ENCODE measurements at places on chromosomes 1 and 21.
A peak's percentile ranks its signal among the peaks of the same experiment; 100 is the strongest.

DNA sequence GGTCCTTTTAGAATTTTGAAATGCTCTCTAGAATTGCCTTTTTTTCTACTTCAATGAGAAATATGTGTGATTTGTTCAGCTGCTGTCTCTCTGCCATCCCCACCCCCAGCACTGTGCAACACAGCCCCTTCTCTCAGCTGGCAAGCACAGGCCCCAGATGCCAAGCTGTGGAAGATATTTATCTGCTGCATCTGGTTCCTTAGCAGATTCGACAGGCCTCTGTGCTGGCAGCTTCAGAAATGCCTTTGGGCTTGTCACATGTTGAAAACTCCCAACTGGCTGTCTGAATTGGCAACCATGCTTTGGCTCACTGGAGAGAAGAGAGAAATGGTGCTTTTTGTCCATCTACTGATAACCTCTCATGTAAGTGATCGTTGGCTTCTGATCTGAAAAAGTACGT, 206.7 kb upstream of the C1orf87 start:
- peak; percentile 78 for DNase-seq

- DNase-seq = no peak
Measured at GRCh38 chr1:30618335-30618747, 105.0 kb downstream of the MATN1 start.

- no peak for DNase-seq
Measured at GRCh38 chr1:14440166-14440565, 158.3 kb upstream of the KAZN start.

- DNase-seq = no peak
Measured at GRCh38 chr1:65955071-65955470, 162.4 kb downstream of the PDE4B start.

GRCh38 chr1:191984856-191985255, 173.4 kb upstream of the RGS18 start:
- DNase-seq = no peak

- no peak for DNase-seq
Measured at GRCh38 chr1:19057182-19057779, 100.8 kb upstream of the IFFO2 start.

DNA sequence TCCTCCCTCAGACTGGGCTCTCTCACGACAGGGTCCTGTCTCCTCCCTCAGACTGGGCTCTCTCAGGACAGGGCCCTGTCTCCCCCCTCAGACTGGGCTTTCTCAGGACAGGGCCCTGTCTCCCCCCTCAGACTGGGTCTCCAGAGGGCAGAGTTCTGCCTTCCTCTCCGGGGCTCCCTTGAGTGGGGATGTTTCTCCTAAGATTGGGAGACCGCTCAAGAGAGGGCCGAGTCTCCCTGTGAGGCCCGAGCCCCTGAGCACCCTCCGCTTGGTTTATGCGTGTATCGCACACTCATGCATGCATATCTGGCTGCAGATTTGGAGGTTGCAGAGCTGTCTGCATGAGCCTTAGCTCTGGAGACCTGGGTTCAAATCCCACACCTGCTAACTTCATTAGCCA, 39.3 kb upstream of the CSF3R start:
- no peak for DNase-seq

DNA sequence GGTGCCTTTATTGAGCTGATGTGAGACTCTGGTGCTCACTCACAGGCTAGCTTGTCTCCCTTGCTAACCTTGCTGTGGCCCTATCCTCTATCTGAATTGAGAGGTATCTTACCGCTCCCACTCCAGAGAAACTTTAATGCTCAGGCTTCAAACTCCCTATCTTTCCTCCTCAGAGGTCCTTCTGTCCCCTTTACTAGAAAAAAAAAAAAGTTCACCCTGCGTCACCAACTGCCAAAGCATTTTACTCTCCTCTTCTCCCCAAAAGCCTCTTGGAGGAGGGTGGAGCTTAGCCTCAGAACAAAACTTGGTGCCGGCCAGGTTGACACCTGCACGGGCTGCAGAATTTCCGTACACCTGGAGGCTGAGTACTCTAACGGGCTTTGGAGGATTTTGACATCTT, 55.1 kb downstream of the ATP2B4 start:
- no peak for DNase-seq

DNA sequence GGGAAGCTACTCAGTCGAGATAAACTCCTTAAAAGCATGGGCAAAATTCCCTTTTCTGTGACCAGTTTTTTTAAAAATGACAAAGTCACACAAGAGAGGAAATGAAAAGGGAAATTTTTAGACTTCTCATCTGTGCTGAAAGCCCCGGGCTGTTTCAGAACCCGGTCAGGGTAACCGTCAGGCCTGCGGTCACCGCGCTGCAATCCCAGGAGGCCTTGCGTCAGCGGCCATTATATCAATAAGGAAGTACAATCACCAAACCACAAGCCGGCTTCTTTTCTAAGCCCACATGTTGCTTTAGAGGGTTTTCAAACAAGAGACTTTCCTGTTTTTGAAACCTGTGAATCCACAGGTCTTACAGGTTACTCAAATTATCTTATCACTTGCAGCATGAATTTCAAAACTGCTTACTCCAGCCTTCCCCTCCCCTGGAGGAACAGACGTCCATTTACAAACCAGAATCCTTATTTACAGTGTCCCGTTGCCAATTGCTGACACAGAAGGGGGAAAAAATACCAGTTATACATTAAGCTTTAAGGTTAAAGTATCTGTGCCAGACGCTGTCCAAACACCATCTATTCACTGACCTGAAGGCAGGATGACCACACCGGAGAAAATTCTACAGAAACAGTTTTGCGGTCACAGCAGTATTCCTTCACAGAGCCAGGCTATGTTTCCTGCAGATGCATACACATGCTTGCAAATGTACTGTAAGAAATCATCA, 165.3 kb downstream of the TOMM20 start:
- DNase-seq = peak; percentile 92

GRCh38 chr1:166924823-166925541, 48.9 kb upstream of the TADA1 start:
- no peak for DNase-seq

Measured in myocyte (in vitro differentiated cells).